ENCODE measurements at places on chromosomes 12 and 14.

GRCh38 chr14:100348784-100349685, 25.9 kb downstream of the SLC25A47 start:
- no peak for DNase-seq

GRCh38 chr12:3655328-3655900, 97.5 kb downstream of the CRACR2A start:
- no peak for DNase-seq

DNA sequence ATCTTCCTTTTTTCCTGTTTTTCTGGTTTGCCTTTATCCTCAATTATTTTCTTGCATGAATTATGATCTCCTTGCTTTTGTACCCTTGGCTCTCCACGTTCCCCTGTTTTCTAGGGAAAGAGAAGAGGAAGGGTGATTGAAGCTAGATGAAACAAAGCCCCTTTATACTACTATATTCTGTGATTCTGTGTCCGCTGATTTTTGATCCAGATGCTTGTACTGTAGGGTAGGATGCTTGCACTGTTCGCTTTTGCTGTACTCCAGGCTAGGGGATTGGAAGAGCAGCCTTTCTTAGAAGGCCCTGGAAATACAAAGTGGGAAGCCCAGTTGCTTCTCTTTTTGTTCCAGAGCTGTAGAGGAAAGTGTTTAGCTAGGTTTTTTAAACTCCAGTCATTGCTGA, 35.1 kb upstream of the KLHDC2 start:
- no peak for DNase-seq

GRCh38 chr14:23827100-23827892, 126.3 kb upstream of the DHRS4 start:
- no peak for DNase-seq

- no peak for DNase-seq
These were observed 6.8 kb downstream of the OR11G2 start for GRCh38 chr14:20197459-20197858.

- no peak for DNase-seq
These were observed 78.0 kb downstream of the ATF7IP start for GRCh38 chr12:14443531-14443930.

DNA sequence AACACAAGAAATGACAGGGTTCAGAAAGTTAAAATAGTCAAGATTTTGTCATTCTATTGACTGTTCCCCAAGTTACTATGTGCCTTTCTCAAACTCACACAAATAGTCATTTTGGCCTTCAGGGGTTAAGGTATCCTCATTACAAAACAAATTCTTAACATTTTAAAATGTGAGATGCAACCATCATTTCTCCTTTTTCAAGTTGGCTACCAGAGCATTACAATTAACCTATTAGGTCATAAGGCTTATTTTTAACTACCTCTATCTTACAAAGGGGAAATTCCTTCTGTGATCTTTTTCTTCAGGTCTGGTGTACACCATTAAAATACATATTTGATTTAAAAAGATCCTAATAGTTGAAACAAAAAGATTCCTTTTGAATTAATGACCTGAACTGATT, 61.2 kb downstream of the SLC38A1 start:
- no peak for DNase-seq

GRCh38 chr12:40907115-40907527, 214.9 kb downstream of the CNTN1 start:
- no peak for DNase-seq

DNA sequence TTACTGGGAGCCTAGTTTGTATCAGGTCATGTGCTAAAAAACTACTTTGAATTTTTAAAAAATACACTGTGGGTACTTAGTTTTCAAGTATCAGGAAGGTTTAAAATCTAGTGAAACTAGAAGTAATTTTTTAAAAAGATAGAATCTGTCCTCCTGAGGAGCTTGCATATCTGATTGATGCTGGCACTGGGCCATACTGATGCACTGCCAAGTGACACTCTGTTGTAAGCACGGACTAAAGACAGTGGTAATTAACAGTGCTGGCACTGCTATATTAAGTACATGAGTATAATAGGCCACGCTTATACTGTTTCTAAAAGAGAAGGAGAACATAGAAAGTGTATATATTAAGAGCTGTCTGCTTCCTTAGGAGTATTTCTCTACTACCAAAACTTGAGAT, 10.0 kb upstream of the TBC1D30 start:
- DNase-seq, result no peak

GRCh38 chr12:15411842-15412241, 89.5 kb downstream of the PTPRO start:
- DNase-seq, result no peak

DNA sequence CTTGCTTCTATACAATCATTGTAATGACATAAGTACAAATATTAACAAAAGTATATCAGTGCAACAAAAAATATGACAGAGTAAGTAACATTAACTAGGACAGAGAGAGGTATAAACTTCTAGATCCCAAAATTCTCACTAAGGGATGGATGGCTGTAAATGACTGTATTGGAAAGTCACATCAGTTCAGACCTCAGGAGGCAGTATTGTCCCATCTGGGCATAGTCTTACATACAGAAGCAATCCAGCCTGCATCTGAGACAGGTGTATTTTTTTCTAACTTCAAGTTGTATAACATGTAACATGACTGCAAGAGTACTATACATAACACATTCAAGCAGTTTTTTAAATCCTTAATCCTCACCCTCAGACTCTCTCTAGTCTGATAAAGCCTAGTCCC, 99.0 kb downstream of the GARIN6 start:
- DNase-seq, result no peak

DNA sequence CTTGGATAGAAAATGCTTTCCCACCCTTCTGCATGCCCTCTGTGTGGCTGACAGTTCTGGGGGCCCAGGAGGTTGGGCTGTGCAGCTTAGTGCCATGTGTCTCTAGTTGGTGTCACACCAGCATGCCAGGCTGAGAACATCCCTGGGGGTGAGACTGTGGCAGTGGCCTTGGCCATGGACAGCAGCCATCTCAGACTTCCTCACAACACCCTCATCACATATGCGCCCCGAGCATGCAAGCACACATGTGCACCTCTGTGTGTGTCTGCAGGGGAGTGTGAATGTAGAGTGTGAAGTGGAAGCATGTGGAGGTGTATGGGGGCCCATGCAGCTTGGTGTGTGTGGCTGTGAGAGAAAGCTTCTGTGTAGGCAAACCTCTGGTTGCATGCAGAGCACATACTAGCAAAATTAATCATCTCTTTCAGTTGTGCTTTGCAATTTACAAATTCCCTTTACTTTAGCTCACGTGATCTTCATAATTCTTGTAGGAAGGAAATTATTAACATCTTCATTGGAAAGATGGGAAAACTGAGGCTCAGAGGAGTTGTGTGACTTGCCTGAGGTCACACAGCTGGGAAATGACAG, 8.4 kb downstream of the ASIC1 start:
- DNase-seq, result no peak

DNA sequence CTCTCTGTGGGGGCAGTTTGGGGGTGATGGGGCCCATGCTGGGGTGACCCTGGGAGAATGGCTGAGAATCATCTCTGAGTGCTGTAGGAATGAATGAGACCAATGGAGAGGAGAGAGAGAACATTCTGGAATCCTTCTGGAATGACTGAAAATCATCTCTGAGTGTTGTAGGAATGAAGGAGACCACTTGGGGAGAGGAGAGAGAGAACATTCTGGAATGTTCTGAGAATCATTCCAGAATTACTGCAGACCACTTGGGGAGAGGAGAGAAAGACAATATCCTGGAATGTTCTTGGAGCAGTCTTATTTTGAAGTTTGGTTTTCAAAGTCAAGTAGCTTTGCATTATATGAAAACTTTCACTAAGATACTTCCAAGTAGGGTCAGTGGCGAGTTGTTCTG, 64.3 kb downstream of the ZNF664 start:
- DNase-seq, result no peak

DNA sequence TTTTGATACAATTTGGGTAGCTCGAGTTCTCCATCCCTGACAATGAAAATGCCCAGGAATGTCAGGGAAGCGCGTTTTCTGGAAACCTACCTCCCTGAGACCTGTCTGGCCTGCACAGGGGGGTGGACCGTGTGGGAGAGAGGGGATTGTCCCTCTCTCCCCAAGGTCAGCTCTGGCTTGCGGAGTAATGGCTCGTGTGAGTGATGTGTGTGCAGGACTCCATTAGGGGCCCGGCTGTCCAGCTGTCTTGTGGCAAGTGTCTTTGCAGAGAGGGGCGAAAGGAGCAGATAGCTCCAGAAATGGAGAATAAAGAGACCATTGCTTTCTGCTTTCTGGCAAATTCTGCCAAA, 215.3 kb downstream of the CHST11 start:
- DNase-seq, result no peak

DNA sequence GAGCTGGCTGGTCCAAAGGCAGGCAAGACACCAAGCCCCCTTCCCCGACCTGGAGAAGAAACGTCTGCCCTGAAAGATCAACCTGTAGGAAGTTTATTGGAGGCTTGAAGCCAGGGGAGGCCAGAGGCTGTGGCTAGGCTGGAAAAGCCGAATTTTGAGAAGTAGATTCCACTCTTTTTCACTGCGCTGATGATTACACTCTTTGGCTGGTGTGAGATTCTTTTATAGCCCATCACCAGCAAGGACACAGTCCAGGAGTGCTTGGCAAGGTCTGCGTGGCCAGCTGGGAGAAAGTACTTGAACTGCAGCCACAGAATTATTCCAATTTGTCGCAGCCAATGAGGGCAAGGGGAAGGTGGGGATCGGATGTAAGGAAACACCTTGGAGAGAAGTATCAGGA, 45.0 kb downstream of the SYNE3 start:
- DNase-seq, result no peak

GRCh38 chr14:52076334-52076733, 7.5 kb upstream of the NID2 start:
- DNase-seq, result no peak

GRCh38 chr12:115074617-115075016, 390.6 kb upstream of the TBX3 start:
- no peak for DNase-seq

- DNase-seq, result no peak
These were observed 12.9 kb downstream of the GNG2 start for GRCh38 chr14:51873221-51873893.

DNA sequence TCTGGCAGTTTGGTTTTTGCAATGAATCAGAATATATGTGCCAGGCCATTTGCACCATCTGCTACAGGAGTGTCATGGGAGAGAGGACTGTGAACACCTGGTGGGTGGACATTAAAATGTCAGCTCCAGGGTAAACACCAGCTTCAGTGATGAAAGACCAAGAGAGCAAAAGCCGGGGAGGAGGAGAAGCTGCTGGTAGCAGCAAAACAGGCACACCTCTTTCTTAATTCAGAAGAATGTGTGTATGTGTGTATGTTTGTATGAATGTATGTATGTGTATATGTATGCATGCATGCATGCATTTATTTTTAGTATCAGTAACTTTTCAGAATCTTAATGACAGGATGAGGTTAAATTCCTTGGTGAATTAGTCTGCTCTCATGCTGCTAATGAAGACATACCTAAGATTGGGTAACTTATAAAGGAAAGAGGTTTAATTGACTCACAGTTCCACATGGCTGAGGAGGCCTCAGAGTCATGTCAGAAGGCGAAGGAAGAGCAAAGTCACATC, 357.4 kb upstream of the PRICKLE1 start:
- DNase-seq, result no peak
